ENCODE measurements at places on chromosomes 6 and 20.

GRCh38 chr6:885051-885590 is 192.2 kb upstream of the EXOC2 start:
- no peak for DNase-seq

- no peak for DNase-seq
These were observed 39.5 kb downstream of the CD40 start for GRCh38 chr20:46157625-46158024.

- DNase-seq, result no peak
These were observed 33.6 kb upstream of the SPDEF start for GRCh38 chr6:34589691-34590090.

DNA sequence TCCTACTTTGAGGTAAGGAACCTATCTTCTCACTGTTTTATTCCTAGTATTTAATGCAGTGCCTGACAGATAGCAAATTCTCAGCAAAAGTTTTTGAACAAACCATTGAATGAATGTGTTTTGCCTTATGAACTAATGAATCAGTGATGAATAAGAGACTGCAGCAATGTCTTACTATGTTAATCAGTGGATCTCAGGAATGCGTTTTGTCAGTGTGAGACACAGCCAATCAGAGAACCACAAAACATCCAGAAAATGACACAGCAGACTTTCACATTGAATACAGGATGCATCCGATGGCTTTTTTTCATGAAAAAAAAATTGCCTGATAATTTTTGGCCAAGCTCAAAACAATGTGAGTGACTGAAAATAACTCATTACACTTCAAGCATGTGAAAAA is 270.5 kb downstream of the BMP2 start:
- no peak for DNase-seq

GRCh38 chr6:53854843-53855567 is 60.2 kb downstream of the LRRC1 start:
- no peak for DNase-seq

DNA sequence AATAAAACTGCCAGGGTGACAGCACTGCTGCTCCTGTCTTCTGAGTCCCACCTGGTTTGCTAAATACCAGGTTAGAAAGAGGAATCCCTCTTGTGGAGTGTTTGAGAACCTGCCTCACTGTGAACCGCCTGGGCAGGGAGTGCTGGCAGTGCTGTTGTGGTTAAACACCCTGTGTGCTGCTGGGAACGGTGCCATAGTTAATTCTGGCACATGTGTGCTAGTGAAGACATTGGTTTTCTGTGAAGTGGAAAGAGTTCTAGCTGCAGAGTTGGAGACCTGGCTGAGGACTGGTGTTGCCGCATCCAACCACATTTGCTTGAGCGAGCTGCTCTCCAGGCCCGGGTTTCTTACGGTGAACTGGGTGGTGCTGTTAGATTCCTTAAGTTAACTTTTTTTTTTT is 72.7 kb downstream of the IGF2R start:
- peak; percentile 67 for DNase-seq

GRCh38 chr6:106908386-106908840 is 66.1 kb downstream of the CD24 start:
- DNase-seq, result no peak

GRCh38 chr6:115137910-115138309 is 795.1 kb upstream of the HS3ST5 start:
- DNase-seq, result no peak

DNA sequence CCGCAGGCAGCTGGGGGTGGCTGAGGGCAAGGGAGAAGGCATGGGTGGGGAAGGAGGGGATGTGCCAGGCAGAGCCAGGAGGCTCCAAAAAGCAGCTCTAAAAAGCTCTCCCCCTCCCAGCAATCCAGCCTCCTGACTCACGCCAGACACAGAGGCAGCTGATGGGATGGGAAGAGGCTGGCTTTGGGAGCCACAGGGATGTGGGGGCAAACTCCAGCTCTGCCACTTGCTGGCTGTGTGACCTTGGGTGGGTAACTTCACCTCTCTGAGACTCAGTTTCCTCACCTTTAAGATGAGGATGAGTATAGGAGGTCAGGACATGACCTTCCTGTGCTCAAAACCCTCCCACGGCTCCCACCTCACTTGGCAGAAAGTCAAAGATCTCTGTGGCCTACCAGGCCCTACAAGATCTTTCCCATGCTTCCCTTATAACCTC is 148.9 kb downstream of the CEBPB start:
- no peak for DNase-seq

DNA sequence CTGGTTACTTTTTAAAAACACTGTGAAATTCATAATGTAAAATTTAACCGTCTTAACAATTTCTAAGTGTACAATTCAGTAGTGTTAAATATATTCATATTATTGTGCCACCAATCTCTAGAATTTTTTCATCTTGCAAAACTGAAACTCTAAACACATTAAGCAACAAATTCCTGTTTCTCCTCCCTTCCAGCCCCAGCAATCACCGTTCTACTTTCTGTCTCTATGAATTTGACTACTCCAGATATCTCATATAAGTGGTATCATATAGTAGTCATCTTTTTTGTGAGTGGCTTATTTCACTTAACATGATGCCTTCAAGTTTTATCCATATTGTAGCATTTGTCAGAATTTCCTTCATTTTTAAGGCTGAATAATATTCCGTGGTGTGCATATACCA is 44.7 kb downstream of the RSPH3 start:
- DNase-seq, result no peak

- DNase-seq, result no peak
These were observed 185.7 kb downstream of the SASH1 start for GRCh38 chr6:148528292-148528691.

- no peak for DNase-seq
These were observed 34.6 kb upstream of the MAPK13 start for GRCh38 chr6:36095497-36096391.

DNA sequence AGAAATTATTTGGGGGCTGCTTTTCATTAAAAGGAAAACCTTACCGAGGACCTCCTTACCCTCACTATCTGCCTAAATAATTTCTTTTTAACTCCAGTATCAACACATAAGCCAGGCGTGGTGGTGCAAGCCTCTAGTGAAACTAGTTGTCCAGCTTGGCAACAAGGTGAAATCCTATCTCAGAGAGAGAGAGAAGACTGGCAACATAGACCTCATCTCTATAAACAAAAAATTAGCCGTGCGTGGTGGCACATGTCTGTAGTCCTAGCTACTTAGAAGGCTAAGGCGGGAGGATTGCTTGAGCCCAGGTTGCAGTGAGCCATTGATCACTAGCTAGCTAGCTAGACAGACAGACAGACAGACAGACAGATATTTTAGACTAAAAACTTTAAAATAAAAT is 92.5 kb downstream of the ARMC2 start:
- no peak for DNase-seq

- DNase-seq, result no peak
These were observed 13.0 kb downstream of the ZNF451 start for GRCh38 chr6:57102976-57103375.

GRCh38 chr20:59733351-59733750 is 129.0 kb downstream of the PHACTR3 start:
- no peak for DNase-seq

DNA sequence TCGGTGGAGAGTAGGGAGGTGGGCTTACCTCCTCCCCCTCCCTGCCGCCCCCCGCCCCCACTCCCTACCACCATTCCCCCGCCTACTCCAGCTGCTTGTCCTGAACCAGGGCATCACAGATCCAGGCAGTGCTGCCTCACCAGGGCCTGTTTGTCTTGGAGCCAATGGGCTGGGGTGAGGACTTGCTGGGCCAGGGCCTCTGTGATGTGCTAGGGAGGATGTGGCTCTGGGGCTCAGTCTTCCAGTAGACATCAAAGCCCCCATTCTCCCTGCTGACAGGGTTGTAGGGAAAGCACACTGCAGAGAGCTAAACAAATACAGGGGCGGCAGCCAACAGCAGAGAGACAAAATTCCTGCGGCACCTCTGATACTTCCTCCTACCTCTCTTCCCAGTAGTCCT is 48.2 kb upstream of the NXT1 start:
- no peak for DNase-seq

DNA sequence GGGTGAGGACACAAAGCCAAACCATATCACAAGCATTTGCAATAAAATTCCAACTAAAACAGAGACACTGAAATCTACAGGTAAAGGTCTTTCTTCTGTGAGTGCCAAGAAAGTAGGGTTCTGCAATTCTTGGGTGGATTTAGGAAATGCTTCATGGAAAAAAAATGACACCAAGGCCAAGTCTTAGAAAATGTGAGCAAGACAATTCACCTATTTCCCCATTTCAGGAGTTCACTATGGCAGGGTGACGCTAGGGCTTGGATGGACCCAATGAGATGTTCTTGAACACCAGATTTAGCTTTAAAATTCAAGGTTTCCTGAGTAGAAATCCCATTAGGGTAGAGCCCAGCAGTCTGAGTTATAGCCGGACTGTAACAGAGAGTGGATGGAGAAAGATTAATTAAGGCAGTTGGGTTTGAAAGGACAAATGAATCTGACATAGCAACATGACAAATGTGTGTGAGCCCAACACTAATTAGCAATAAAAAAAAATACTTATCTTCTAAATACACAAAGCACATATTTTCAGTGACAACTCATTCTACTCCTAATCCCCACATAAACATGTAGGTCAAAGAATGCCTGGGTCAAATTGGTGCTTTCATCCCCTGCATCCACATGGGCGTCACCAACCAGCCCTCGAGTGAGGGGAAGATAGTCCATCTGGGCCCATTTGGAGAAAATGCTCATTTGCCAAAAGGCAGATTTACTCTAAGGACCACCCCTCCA is 180.4 kb upstream of the JARID2 start:
- DNase-seq, result no peak

GRCh38 chr6:124056407-124057334 is 253.0 kb downstream of the NKAIN2 start:
- no peak for DNase-seq

DNA sequence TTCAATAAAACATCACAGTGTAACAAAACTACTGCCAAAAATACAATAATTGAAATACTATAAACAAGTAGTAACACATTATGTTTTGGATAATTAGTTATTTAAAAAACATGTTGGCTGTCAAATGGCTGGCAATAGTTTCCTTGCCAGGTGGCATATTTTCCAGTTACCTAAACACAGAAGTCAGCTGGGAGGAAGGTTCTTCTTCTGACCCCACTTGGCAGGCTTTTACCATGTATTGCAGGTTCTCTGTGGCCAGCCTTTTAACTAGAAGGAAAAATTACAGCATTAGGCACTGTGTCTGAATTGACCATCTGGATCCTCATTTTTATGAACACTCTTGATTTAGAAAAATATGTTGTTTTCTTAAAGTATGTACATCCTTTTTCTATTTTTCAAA is 131.4 kb downstream of the MMS22L start:
- DNase-seq, result no peak

DNA sequence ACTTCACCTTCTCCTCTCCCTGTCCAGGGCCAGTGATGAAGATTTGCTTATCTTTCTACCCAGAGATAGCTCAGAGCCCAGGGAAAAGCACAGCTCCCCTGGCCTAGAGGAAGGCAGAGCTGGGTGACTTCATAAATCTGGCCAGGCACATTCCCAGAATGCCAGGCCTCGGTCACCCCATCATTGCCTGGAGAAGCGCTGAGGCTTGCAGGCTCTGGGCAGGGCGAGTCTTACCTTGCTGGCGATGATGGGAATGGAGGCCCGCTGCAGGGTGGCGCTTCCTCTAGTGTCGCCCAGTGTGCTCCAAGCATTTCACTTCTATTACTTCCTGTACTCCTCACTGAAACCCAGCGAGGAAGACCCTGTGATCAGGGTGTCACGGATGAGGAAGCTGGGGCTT is 60.1 kb downstream of the DAAM2 start:
- DNase-seq, result no peak

DNA sequence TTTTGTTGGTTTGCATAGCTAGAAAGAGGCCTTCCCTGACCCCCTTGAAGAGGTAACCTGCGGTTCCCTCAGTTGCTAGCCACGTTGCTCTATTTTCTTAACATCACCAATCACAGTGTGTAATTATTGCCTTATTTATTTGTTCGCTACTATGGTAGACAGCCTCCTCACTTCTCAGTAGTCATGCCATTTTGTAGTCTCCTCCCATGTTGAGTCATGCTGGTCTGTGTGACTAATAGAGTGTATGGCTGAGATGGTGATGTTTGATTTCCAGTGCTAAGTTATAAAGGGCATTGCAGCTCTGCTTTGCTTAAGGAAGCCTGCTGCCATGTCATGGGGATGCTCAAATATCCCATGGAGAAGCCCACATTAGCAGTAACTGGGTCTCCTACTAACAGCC is 236.6 kb upstream of the CHD6 start:
- no peak for DNase-seq

GRCh38 chr6:11968241-11968806 is 43.8 kb upstream of the HIVEP1 start:
- DNase-seq, result no peak

DNA sequence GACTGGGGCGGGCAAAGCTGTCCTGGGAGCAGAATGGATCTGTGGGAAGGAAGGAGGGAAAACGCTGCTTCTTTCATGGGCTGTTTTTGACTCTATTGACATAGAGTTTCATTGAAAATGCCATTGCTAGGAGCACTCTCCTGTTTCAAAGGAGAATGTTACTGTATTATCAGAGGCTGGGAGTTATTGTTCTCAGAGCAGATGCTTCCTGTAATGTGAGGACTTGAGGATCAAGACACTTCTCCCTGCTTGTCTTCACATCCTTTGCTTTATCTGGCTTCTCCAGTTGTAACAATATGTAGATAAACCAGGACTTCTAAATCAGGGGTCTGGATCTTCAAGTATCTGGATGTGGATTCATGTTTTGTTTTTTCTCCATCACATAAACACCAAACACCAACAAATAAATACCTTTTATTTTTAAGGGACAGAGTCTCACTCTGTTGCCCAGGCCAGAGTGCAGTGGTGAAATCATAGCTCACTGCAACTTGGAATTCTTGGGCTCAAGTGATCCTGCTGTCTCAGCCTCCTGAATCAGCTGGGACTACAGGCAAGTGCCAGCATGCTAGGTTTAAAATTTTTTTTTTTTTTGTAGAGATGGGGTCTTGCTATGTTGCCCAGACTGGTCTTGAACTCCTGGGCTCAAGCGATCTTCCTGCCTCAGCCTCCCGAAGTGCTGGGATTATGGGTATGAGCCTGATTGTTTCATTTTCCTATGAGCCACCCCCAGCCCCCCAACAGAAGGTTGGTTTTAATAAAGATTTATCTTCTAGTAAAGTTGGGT is 3.9 kb downstream of the CD109 start:
- no peak for DNase-seq

- DNase-seq, result no peak
These were observed 38.7 kb downstream of the KAT14 start for GRCh38 chr20:18176318-18176785.

- no peak for DNase-seq
These were observed 449.4 kb upstream of the CDH4 start for GRCh38 chr20:60802676-60803075.

All from ureter (tissue), 1 donor.